ENCODE measurements at places on chromosomes 16 and 17. TPM values are rescaled to one million over a fixed set of nuclear protein-coding genes. Genes with fewer than 3 reads are reported as not detected.

DNA sequence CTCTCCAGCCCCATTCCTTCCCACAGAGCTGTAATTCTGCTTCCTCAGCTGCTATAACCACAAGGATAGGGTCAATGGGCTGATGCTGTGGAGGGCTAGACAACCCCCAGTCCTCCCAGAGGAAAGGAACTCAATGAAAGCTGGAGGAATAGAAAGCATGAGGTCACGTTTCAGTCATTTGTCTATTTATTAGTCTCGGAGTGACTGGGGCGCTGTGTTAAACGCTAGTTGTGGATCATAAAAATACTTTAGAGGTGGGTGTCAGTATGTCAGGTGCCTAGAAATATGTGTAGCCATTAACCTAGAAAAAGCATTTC is 787 bp upstream of the CCL3L1 start:
- no peak for DNase-seq

DNA sequence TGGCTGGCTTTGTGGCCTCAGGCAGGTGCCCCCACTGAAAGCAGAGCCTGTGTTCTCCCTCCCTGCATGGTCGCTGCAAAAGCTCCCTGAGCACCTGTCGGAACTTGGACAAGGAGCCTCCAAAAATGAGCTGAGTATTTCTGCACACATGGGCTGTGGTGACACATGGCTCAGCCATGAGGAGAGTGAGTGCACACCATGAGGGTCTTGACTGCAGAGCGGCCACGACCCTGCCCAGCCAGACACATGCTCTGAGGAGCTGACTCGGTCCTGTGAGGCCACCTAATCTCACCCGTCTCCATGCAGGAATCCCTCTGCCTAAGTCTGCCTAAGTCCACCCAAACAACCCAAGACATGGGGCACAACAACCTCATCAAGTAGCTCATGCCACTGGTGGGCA is 128.9 kb downstream of the DYNLRB2 start:
- no peak for DNase-seq

DNA sequence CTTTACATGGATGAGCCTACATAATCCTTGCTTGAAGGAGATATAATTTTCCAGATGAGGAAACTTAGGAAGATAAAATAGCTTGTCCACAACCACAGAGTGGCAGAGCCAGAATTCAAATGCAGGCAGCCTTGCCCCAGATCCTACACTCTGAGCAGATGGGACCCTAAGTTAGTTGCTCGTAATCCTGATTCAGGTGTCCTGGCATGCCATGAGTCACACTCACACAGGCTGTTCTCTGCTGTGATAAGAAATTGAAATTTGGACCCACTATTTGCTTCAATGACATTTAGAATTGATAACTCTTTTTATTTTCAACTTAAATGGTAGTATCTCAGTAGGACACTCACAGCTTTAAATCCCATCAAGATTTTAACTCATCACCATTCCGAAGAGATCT is 150.7 kb upstream of the CACNG5 start:
- DNase-seq = no peak

The HAS3 gene
- total RNA-seq = 0.32 TPM

DNA sequence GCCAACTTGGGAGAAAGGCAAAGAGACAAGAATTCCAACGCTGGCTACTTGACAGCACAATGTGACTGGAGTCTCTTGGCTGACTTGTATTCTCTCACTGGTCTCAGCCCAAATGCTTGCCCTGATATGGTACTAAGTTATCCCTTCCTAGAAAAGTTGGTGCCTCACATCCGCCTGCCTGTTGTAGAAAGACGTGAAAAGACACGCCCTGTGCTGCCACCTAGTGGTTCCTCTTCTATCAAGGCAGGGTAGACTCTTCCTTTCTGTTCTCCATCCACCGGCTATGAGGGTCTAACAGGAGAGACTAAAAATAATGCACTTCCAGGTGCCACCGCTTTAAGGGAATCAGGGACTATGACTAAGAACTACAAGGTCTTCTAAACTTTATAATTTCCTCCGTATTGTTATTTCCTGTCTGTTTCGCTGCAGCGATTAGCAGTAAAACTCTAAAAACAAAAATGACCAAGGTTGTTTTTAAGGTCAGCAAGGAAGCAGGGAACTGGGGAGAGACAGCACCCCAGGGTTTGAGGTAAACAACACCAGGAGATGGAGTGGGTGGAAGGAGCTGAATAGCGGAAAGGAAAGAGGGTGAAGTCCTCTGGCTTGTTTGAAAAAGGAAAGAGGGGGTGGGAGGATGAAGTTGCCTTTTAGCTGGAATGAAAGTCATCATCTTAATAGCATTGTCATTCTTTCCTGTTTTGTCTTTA is 109.5 kb downstream of the YPEL2 start:
- peak; percentile 90 for DNase-seq

The CFAP97D1 gene
- not detected for total RNA-seq

GRCh38 chr16:66751303-66751991 is at the start of gene DYNC1LI2:
Gene DYNC1LI2 (minus strand): TSS chr16:66751609. CDS start chr16:66751591, 18 bp downstream.
- peak; percentile 69 for DNase-seq

- DNase-seq = no peak
Measured at GRCh38 chr16:20396846-20397467, 7.6 kb downstream of the PDILT start.

GRCh38 chr16:87178977-87179376 is 138.2 kb downstream of the C16orf95 start:
- peak; percentile 62 for DNase-seq

- no peak for DNase-seq
Measured at GRCh38 chr16:84459941-84460405, 44.5 kb downstream of the MEAK7 start.

GRCh38 chr17:60514053-60514452 is 12.0 kb downstream of the APPBP2 start:
- DNase-seq = no peak

DNA sequence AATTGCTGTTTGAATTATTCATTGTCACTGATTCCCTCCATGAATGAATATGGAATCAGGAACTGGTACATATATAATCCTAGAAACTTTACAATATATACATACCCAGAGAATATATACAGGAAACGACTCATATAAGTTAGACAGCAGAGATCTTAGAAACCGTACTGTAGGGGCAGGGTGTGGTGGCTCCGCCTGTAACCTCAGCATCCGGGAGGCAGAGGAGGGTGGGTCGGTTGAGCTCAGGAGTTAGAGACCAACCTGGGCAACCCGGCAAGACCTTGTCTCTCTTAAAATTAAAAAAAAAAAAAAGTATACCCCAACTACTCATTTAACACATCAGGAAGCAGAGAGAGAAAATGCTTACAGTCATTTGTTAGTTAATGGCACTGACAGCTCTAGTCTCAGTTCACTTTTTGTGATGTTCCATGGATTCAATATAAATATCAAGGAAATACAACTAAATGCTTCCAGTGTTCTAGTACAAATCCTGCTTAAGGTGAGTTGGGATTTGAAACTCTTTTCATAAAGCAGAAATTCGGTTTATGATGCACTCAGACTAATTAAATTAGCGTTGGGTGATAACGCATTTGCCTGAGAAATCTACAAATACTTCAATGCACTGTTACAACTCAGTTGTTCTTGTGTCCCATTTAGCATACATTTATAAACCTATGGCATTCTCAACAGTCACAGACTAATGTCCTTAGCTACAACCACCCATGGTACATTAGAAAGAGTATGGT is 5.6 kb downstream of the GLG1 start:
- no peak for DNase-seq

DNA sequence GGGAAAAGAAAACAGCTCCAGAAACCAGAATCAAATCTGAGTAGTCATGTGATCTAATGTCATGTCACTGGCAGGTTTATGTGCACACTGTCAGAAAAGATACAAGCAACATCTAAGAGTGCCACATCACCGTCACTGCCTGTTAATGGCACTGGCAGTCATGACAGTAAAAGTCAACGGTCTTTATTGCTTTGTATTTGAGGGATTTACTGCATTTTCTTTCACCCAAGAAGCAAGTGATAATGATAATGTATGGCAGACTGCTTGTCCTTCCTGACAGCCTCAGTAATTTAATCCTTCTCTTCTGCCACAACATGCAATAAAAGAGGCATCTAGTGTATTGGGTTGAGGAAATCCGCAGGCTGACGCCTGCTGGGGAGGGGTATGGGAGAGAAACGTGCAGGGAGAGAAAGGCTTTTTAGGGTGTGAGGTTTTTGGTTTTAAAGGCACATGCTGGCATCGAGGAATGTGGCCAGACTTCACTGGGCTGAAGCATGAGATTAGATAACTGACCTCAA is 92.4 kb downstream of the RPGRIP1L start:
- peak; percentile 48 for DNase-seq

DNA sequence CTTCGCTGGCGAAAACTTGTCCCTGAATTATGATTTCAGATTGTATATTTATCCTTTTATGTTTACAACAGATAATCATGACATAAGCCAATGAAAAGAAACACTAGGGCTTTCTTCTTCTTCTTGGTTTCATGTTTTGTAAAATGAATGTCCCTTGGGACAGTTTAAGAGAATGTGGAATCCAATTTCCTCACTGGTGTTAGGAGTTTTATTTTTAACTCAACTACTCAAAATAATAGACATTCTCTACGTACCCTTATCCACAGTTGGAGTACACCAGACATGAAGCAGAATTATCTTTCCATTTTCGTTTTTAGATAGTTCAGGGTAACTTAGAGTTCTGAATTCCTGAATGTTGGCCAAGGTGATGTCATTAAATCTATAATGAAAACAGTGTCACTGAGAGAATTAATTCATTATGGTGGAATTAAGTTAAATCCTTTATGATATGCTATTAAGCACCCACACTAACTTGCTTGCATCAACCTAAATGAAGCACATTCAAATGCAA is 43.4 kb downstream of the IRX6 start:
- DNase-seq = peak; percentile 4

DNA sequence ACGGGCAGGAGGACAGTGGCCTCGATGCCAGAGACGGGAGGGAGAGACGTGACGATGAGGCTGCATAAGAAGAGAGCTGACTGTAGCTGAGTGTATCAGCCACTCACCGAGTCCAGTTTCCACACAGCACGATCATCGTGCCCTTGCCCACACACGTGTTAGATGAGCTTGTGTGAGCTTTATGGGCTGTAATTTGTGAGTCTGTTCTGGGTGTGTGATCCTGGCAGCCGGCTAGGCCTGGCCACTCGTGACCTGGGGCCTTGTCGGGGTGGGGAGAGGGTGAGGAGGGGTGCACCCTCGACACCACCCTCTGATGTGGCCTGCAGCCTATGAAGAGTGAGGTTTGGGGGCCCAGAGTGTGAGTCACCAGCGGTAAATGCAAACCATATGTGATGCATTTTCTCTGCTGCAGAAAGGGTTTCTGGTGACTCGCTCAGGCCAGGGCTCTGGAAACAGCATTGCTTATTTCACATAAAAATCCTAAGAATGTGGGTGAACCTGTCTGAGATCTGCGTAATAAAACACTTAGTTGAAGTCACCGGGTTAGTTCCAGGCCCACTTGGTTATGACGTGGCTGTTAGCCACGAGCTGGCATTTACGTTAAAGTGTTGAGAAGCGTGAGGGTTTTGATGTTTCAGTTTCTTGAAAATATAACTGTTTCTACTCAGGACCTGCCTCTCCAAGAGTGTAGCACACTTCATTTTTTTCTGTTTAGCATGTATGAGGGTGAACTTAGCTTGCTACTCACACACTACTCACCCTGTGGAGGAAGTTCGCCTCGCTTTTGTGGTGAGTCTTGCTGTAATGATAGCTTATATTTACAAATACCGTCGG is 4.2 kb downstream of the METRNL start:
- peak; percentile 97 for DNase-seq

The FGF11 gene
- total RNA-seq = 3.9 TPM

GRCh38 chr17:6392609-6393350 is 42.1 kb downstream of the AIPL1 start:
- DNase-seq = no peak

The RDM1 gene
- 0.43 TPM for total RNA-seq

DNA sequence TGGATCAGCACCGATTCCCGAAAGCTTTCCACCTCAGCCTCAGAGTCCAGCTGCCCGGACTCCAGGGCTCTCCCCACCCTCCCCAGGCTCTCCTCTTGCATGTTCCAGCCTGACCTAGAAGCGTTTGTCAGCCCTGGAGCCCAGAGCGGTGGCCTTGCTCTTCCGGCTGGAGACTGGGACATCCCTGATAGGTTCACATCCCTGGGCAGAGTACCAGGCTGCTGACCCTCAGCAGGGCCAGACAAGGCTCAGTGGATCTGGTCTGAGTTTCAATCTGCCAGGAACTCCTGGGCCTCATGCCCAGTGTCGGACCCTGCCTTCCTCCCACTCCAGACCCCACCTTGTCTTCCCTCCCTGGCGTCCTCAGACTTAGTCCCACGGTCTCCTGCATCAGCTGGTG is 15.0 kb downstream of the CD300LG start:
- no peak for DNase-seq

The HBM gene
- not detected for total RNA-seq

DNA sequence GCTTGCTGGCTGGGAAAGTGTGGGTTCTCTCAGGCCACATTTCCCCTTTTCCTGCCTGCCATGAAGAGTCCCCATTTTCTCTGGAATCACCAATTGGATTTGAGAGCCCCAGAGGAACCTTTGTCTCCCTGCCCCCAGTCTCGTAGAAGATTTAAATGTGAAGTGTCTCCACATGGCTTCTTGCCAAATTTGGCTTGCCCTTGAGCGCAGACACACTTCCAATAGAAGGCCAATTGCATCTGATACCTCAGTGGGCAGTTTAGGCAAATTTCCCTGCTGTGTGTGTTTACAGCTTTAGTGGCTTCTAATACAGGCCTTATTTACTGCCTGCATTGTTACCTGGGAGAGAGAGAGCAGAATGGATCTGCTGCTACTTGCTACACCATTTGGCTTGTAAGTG is 29.7 kb downstream of the CDK5R1 start:
- DNase-seq = no peak

- no peak for DNase-seq
Measured at GRCh38 chr17:57365420-57365819, 109.1 kb downstream of the MSI2 start.

DNA sequence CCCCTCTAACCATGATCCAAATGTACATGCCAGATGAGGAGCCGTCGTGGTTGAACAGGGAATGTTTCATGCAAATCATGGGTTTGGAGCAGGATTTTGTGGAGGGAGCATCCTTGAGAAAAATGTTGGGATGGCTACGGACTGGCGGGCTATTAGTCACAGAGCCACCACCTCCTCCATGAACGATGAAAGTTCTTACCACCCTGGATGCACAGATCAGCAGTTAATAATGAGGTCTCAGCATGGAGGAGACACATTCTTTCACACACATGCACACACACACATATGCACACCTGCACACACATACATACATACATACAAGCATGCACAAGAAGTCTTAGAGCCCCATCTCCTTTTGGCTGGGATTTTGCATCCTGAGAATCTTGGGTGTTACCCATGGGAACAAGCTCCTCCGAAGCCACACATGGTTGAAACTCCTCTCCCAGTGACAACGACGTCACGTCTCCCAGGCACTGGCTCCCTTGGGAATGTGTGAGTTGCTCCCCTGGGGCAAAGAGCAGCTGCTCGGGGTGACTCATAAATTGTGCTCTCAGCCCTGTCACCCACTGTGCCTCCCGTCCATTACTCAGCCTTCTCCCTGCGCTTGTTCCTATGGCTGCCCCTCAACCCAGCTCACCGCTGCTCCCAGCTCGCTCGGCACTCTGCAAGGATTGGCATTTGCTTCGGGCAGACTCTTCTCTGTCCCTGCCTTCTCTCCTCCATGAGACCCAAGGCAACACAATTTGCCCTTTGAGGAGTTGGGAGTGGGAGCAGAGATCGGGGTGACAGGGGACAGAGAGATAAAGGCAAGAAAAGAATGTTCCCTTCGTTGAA is 344.6 kb downstream of the SOX9 start:
- peak; percentile 86 for DNase-seq

GRCh38 chr17:59786536-59787319 is 79.3 kb downstream of the VMP1 start:
- DNase-seq = peak; percentile 100

The EMC8 gene
- 38.3 TPM for total RNA-seq

GRCh38 chr16:85200471-85201278 is 88.4 kb upstream of the CIBAR2 start:
- peak; percentile 60 for DNase-seq

Data from fibroblast of villous mesenchyme (primary cell).